Mucosa of gallbladder (tissue), 1 donor: ENCODE measurements at places on chromosomes 5 and 9. TPM values are rescaled to one million over a fixed set of nuclear protein-coding genes. Genes with fewer than 3 reads are reported as not detected.

DNA sequence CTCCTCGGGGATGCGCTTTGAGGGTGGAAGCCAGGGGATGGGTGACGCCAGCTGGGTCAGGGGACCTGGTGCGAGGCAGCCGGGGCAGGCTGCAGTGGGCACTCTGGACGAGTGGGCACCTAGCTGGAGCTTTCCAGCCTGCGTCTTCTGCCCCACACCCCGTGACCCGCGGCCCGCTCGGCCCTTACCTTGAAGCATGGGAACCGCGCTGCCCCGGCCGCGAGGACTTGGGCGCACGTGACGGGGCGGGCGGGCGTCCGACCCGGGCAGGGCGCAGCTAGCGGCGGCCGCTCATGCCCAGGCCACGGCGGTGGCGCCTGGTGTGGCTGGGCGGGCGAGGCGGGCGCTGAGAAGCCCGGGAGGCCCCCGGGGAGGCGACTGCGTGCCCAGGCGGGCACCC, 300 bp downstream of the FAM163B start:
- no peak for DNase-seq

DNA sequence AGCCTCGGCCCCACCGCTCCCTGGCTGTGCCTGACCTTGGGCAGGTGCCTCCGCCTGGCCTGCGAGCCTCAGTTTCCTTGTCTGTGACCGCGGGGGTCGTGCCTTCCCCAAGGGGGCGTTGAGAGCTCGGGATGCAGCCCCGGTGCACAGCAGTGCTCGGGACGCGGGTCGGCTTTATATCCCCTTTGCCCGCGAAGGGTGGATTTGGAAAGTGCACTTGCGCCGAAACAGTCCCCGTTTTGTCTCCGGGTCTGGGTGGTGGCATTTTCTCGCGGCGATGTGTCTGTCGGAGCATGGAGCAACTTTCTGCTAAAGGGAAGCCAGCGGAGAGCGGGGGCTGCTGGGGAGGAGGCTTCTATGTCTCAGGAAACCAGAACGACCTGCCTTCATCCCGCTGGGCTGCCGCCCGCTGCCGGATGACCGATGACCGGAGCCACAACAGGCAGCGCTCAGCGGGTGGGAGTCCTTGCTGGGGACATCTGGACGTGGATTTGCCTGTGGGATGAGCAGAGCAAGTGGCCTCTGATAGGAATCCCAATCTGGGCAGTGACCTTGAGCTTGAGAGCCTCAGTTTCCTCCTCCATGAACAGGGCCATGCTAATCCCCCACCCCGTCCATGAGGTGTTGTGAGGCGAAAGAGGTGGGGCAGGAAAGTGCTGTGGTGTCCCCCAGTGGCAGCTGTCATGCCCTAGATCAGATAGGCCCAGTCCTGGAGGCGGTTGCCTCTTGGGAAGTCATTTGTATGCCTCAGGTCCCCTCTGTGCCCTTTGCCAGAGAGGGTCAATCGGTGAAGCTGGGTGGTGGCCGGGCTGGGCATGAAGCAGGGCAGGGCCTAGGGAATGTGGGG, 651 bp downstream of the HRH2 start:
- DNase-seq: no peak

DNA sequence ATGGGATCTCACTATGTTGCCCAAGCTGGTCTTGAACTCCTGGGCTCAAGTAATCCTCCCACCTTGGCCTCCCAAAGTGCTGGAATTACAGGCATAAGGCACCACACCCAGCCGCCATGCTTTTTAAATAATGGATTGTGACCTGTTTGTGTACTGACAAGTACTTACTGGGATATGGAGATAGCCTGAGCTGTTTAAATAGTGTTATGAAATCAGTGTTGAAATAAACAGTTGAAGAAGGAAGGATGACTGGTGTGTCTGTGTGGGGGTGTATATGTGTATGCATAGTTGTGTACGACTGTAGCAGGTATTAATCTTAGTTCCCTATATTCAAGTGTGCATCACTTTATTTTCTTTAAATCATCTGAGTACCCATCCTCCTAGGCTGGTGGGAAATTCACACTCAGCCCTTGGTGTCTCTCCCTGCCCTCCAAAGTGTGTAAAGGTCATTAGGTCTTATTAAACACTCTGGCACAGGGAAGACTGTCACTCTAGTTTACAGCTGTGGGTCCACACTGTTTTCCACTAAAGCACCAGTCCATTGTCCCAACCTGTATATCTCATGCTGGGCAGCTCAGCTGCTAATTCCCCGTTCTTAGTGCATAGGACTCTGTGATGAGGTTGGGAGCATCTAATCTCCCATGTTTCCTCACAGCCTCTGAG, 91.0 kb downstream of the SNX18 start:
- no peak for DNase-seq

GRCh38 chr9:72465593-72465984, 55.8 kb upstream of the TMC1 start:
- DNase-seq: no peak

DNA sequence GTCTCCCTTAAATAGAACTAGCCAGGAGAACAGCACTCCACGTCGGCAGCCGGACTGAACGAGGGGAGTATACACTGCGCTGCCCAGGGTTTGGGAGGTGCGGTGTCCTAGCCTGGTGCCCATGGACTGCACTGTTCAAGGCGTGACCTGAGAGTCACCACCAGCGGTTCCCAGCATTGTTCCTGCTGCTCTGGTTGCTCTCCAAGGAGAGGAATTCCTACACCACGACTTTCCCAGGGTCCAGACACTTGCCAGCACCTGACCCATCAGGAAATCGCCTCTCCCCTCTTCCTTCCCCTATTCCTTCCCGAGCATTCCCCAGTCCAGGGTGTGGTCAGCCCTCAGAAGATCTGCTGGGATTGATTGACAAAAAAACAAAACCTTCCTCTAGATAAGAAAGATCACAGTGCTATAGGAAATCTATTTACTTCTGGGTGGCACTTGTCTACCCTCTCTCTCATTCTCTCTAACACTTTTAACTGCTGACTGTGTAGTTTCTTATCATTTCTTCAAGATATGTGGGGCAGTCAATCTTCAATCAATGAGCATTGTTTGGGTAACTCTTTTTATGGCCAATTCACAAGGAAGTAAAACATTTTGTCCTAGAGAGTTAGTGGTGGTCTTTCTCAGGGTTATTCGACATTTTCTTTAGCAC, 297.8 kb upstream of the ACTBL2 start:
- DNase-seq: peak; percentile 10

DNA sequence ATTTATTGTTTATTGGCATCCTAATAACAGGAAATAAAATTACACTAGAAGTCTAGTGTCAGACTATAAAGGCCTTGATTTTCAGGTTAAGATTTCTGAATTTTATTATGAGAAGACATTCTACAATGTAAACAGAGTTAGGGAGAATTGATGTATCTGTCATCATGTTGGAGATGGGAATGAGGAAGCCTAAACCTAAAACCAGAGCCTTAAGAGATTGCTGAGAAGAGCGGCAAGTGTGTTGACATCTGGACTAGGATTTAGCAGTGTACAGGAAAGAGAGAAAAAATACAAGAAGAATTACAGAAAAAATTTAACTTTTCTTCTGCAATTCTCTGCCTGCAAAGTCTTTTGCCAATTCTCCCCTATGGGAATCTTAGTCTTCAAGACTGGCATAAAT, 525.5 kb downstream of the NR2F1-AS1 start:
- no peak for DNase-seq

GRCh38 chr9:136515276-136515675, 30.6 kb downstream of the NOTCH1 start:
- no peak for DNase-seq

- no peak for DNase-seq
These were observed 3.8 kb downstream of the SMARCA2 start for GRCh38 chr9:2018764-2019558.

DNA sequence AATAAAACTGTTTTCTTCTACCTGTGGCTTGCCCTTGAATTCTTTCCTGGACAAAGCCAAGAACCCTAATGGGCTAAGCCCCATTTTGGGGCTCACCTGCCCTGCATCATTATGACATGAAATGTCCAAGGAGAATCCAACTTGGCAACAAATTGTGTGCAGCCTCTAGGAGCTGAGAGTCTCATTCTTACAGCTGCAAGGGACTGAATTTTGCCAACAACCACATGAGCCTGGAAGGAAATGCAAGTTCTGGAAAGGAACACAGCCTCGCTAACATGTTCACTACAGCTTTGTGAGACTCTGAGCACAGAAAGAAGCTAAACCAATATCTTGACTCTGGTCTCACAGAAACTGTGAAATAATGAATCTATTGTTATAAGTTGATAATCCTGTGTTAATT, 94.8 kb upstream of the CDH12 start:
- no peak for DNase-seq

DNA sequence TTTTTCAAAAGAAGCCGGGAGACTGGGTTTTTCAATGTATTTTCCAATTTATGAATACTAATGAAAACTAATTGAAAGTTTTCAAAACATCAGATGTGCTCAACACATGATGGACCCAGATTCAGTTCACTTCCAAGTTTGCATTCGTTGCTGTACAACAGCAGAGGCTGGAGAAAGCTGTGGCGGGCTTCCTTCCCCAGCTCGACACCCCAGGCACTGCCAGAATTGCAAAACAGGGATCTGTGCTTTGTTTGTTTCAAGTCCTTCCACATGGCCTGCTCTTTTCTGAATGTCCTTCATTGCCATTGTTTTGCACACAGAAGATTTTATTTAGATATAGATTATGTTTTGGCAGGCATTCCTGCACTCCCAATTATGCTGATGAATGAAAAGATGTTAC, 30.3 kb upstream of the INSYN2B start:
- DNase-seq: no peak

GRCh38 chr5:87777877-87778276, 365.1 kb upstream of the CCNH start:
- no peak for DNase-seq

DNA sequence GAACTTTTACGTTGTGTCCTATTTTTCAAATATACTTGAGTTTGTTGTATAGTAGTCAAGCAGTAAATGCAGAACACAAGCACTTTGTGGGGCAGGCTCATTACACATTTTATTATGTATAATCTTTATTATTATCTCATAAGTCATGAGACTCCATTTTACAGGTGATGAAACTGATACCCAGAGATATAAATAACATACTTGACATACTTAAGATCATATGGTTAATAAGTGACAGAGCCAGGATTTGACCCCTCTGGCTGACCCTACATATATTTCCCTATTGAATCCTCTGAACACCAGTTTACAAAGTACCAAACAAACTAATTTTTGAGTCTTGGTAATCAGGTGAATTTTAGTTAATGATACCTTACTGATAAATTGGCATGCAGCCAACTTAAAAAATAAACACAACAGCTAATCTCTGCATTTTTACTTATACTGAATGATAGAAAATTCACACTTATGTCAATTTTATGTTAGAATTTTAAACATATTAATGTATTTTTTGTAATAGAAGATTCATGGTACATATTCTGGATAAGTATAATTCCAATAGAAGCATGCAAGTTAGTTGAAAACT, 305.0 kb upstream of the MEF2C start:
- DNase-seq: no peak

DNA sequence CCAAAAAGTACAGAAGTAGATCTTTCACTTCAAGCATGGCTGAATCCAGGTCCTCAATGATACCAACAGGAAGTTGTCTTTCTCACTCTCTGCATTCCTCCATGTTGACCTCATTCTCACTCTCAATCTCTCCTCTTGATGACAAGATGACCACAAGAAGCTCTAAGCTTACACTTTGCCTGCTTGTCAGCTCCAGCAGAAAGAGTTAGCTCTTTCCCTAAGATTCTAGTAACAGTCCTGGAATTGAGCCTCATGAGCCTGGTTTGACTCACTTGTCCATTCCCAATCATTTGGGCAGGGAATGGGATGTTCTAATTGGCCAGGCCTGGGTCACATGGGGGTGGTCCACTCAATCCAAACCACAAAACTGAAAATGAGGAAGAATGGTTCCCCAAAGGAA, 3.3 kb upstream of the CLTA start:
- DNase-seq: no peak

- DNase-seq: no peak
These were observed 16.2 kb downstream of the MTX3 start for GRCh38 chr5:79974886-79975285.

DNA sequence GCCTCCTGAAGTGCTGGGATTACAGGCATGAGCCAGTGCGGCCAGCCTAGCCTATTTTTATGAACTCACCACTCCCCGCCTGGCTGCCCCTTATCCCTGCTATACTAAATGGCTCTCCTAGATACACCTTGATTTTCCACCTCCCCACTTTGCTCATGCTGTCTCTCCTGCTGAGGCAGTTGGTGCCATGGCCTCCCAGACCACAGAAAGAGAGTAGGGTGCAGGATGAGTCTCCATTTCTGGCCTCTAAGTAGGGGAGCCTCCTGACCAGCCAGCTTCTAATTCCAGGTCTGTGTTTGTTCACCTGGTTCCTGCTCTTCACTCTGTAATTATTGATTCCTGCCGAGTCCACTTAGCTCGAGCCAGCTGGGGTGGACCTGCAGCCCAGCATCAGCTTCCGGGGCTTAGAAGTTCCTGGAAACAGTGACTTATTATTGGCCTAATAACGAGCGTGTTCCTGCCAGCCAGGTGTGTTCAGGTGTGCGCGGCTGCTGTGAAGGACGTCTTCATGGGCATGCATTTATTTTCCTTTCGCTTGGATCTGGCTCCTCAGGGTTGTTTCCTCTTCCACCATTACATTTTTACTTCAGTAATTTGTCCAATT, 34.0 kb downstream of the ZNF618 start:
- DNase-seq: peak; percentile 85

DNA sequence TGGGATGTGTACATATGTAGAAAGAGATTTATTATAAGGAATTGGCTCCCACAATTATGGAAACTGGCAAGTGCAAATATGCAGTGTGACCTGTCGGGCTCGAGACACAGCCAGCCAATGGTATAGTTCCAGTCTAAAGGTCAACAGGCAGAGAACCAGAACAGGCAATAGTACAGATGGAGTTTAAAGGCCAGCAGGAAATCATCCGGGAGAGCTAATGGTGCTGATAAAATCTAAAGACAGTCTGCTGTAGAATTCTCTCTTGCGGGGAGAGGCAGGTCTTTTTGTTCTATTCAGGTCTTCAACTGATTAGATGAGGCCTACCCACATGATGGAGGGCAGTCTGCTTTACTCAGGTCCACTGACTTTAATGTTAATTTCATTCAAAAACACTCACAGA, 21.8 kb downstream of the ANKRD31 start:
- DNase-seq: peak; percentile 43

GRCh38 chr9:123468541-123468940, 112.5 kb downstream of the CRB2 start:
- no peak for DNase-seq

GRCh38 chr5:169281625-169282024, 19.3 kb downstream of the SLIT3 start:
- no peak for DNase-seq

- DNase-seq: no peak
These were observed 52.2 kb upstream of the ABCA1 start for GRCh38 chr9:104980039-104980654.

Gene CARTPT
- 0.23 TPM for total RNA-seq

Gene OR13C5
- total RNA-seq: not detected

Gene INSYN2B
- 0.46 TPM for total RNA-seq

Gene C5orf52
- total RNA-seq: not detected

Gene HRH2
- 1.4 TPM for total RNA-seq

Gene MYMK
- total RNA-seq: not detected

Gene FAM200C
- 5.4 TPM for total RNA-seq

Gene DPH7
- total RNA-seq: 33.9 TPM

Gene PCDHGA3
- 4.0 TPM for total RNA-seq

Gene OR13C8
- not detected for total RNA-seq
